ENCODE measurements at places on chromosomes 4 and X. TPM values are rescaled to one million over a fixed set of nuclear protein-coding genes. Genes with fewer than 3 reads are reported as not detected.

SULT1E1 gene
- total RNA-seq: 18.2 TPM

RASGEF1B gene
- 15.3 TPM for total RNA-seq

RAB40A gene
- total RNA-seq: 0.19 TPM

GYPB gene
- total RNA-seq: not detected

RTL9 gene
- total RNA-seq: 0.11 TPM

RGN gene
- total RNA-seq: not detected

PCSK1N gene
- 16.5 TPM for total RNA-seq

CT45A3 gene
- total RNA-seq: not detected

PPM1K gene
- 10.2 TPM for total RNA-seq

SASH3 gene
- not detected for total RNA-seq

SAGE1 gene
- not detected for total RNA-seq

CISD2 gene
- total RNA-seq: 23.0 TPM

DNA sequence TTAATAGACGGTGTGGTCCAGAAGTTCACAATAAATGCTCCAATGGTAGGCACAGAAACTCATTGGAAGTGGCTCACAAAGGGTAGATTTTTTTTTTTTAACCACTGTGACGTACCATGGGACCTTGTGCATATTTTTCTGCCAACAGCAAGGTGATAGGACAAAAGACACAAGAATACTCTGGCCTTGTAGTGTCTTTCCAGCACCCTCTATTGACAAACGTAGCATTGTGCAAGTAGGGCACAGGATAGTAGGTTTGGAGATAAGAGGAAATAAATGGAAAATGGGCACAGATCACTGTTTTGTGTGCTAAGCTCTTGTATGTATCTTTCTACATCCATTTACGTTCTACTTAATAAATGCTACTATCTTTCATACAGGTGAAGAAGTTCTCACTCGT lies 2054.9 kb downstream of the PCDH7 start:
- DNase-seq: no peak

DNA sequence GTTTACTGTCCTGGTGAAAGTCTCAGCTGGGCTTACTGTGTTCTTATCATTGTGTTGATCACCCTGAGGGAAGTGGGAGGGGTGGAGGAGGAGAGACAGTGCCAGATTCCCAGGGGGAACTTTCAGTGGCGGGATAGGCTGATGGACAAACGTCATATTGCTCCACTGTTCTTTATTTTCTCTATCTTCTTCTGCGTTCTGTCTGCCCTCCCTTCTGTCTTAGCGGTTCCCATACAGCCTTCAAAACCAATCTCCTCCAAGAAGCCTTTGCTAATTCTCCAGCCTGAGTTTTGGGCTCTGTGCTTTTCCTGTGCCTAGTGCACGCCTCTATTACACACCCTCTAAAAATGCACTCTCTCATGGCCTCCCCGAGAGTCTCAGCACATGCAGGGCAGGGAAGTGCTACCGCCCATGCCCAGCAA lies 448.7 kb upstream of the FAT1 start:
- DNase-seq: no peak

- no peak for DNase-seq
Measured at GRCh38 chr4:151436093-151436518, 27.1 kb downstream of the FHIP1A start.

GRCh38 chrX:30577362-30577991 lies at the start of gene TASL:
Gene TASL (minus strand): TSS chrX:30577766. CDS start chrX:30560355, 17,411 bp downstream.
- DNase-seq: no peak

GRCh38 chr4:85514117-85514516 lies 39.2 kb downstream of the ARHGAP24 start:
- DNase-seq: no peak

DNA sequence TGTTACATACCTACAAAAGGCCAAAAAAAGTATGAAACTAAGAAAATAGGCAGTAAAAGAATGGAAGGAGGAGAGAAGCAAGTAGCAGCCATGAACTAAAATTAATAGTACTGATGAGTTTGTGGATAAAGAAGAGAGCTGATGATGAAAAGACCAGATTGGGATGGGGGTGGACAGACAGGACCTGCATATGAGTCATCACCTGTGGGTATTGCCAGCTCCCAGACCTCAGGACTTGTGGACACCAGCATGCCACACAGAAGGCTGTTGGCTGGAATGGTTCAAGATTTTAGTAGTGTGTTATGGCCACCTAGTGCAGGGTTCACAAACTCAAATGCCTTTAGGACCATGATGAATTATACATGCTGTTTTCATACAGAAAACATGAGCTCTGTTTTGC lies 58.9 kb downstream of the ARX start:
- DNase-seq: peak; percentile 39

DNA sequence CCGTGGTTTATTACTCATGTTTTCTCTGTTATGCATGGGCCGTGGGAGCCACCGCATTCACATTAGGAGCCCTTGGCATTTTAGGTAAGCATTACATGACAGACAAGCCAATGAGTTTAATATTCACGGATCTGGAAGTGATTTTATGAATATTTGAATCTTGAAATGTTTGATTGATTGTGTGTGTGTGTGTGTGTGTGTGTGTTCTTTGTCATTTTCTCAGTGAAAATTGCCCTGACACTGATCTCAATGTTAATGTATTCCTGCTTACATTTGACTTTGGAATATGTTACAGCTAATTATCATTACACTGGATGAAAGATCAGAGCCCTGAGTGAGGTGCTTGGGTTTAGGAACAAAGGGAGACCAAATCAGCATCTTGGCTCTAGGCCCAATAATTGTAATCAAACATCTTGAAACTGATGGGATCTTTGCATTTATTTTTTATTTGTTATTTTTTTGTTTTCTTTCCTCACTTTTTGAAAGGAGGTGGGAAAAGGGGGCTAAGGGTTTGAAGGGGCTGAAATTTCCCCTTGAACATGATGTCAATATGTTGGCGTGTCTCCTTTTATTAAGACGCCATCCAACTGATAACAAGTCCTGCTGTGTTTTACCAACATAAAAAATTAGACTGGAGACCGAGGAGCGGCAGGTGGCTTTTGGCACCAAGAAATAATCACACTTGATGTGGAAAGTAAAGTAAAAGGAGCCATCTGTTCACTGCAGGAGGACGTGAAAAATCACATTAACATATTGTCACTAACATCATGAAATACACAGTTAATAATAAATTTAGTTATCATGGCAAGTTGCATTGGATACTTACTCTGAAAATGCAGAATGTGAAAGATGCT lies 5.2 kb upstream of the GK2 start:
- no peak for DNase-seq

- DNase-seq: no peak
Measured at GRCh38 chr4:118743867-118744266, 58.7 kb downstream of the METTL14 start.

DNA sequence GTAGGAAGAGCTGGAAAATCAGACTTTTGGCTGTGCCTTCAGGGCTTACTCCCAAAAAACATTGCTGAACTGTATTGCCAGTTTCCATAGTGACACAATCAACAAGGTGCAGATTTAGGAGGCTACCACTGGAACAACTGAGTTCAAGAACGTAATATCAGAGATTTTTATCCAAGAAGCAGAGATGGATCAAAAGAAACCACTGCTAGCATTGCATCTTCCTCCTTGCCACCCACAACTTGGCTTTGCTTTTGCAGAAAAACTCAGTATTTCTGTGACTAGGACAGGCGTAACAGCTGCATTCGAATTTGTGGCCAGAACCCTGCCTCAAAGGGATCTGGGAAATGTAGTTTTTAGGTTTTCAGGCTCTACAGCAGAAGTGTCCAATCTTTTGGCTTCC lies 27.8 kb upstream of the WDFY3 start:
- peak; percentile 5 for DNase-seq

GRCh38 chrX:68461576-68461975 lies 28.3 kb upstream of the OPHN1 start:
- DNase-seq: no peak

DNA sequence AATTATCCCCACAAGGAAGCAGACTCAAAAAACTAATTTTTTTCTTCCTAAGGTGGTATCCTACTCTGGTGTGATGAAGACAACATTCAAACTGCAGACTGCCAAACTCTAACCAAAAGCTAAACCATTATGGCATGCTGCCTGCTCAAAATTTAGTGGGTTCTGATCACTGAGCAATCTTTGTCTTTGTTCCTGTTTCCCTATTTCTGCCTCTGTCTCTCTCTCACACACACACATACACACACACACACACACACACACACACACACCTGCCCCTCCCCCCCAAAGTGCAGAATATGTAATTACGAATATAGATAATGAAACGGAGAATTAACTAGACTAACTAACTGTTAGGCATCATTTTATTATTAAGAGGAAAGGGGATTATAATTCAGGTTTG lies 1278.6 kb downstream of the PCDH7 start:
- DNase-seq: no peak

- DNase-seq: no peak
Measured at GRCh38 chrX:129696463-129697155, 41.9 kb upstream of the APLN start.

GRCh38 chr4:157687971-157688370 lies 467.4 kb downstream of the GRIA2 start:
- DNase-seq: no peak

DNA sequence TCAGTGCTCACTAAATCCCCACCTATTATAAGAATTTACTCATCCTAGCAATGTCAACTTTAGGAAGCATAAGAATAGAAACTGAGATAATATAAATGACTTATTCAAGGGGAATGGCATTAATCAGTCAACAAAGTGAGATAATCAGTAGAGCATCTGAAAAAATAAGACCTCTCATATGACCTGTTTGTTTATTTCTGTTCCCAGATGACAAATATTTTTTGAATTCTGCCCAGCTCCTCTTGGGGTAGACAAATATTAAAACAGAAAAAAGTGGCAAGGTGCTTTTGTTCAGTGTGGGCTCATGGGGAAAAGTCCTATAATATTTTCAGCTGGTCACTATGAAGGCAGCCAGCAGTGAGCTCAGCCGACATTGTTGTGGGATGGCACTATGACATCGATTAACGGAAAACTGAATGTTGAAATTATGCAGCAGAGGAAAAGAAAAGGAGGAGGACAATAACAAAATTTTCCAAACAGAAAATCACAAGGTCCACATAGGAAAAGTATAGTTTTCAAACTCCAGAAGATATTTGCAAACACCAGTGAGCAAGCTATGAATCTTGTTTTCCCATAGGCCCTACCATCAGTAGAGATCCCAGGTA lies 109.6 kb downstream of the ANXA3 start:
- no peak for DNase-seq
